Adrenal gland (tissue), 19 donors: ENCODE measurements at places on chromosomes 16 and 17.

DNA sequence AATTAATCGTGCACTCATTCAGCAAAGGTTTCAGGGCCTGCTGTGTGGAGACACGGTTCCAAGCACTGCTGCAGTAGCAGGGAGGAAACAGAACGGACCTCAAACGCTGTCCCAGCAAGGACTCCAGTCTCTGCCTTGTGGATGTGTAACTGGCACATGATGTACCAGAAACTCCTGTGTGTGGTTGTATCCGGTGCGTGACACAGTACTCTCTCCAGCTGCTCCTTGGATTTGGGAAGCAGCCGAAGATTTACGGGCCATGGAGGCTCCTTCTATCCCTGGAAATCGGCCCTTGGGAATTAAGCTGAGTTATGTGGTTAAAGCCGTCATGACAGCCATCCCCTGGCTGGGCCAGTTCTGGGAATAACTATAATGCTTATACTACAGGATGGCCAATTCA is 8.5 kb upstream of the ANKRD11 start:
- no peak for DNase-seq

DNA sequence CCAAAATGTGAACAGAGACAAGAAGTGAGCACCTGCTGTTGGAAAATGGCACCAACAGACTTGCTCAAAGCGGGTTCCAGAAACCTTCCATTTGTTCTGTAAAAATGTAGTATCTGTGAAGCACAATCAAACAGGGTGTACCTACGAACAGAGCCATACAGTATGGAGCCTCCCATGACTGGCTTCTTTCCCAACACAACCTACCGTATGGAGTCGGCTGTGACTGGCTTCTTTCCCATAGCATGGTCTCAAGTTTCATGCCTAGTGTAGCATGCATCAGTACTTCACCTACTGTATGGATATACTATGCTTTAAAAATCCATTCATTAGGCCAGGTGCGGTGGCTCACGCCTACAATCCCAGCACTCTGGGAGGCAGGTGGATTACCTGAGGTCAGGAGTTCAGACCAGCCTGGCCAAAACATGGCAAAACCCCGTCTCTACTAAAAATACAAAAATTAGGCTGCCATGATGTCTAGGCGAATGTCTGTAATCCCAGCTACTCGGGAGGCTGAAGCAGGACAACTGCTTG is 26.2 kb downstream of the YWHAE start:
- no peak for DNase-seq

GRCh38 chr17:60435244-60436167 is 13.2 kb downstream of the CHCT1 start:
- peak; percentile 91 for DNase-seq

DNA sequence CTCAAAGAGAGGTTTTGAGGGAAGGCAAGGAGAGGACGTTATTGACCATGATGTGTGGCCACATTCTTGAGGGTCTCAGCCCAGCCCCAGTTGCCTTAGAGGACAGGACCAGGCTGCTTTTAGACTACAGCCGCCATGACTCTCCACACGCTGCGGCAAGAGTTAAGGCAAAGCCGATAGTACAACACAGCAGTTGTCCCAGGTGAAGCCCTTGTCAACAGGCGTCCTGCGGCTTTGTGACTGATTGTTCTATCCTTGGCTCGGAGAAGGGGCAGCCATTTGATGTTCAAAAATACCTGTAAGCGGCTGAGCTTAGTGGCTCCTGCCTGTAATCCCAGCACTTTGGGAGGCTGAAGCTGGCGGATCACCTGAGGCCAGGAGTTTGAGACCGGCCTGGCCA is 28.8 kb downstream of the TMEM92 start:
- no peak for DNase-seq

DNA sequence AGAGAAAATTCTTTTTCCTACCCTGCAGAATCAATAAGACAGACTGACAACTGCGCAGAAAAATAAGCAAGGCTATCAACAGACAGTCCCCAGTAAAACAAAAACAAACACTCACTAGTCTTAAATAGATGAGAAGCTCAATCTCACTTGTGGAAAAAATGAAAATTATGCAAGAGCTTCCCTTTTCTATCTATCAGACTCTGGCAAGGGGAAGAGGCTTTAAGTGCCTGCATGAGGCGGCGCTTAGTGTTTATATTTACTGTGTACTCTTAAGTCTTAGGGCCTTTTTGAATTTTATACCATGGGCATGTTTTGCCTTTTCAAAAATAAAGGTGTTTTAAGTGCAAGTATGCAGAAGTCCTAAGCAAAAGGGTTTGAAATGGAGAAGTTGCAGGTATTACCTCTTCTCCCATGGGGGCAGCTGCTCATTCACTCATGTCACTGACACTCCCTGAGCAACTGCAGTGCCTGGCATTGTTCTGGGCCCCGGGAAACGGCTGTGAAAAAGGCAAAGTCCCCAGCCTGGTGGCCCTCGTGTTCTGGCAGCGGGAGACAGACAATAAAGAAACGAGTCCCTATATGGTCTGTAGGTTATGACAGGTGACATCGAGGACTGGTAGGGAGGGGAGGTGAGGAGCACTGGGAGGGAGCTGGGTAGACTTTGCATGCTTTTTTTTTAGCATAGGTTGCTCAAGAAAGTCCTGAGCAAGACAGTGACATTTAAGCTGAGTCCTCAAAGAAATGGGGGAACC is 35.2 kb downstream of the HSBP1 start:
- no peak for DNase-seq

- no peak for DNase-seq
Measured at GRCh38 chr17:64357191-64357981, 33.3 kb downstream of the PECAM1 start.

GRCh38 chr17:81210868-81211267 is 11.9 kb downstream of the CEP131 start:
- no peak for DNase-seq

GRCh38 chr16:86739808-86740207 is 161.5 kb downstream of the FOXL1 start:
- DNase-seq, result no peak

DNA sequence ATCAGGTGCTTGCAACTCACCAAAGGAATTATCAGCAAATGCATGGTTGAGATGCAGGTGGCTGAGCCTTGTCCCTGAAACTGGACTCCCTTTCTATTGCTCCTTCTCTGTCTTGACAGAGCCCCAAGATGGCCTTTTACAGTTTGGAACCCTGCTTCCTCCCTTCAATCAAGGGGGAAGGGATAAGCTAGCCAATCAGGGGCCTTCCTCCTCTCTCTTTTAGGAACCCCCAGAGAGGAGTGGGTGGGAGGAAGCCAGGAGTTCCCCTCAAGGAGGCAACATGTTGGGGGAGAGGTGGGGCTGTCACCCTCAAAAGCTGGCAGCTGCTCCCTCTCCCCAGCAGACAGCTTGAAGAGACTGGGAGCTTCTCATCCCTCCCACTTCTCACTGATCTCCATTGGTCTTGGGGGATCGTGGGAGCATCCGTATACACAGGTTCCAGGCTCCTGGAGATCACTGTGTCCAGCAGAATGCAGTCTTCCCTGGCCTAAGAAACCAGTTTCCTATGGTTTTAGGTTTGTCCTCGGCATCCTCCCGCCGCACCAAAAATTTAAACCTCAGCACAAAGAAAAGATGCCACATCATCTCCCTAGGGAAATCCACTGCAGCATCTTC is 7.2 kb downstream of the RASL10B start:
- no peak for DNase-seq

GRCh38 chr17:29573558-29573869 is 5.0 kb downstream of the TP53I13 start:
- DNase-seq, result peak; percentile 18

GRCh38 chr17:37608351-37609169 is 658 bp downstream of the SYNRG start:
- DNase-seq, result no peak

GRCh38 chr16:15708096-15708495 is 58.1 kb downstream of the NDE1 start:
- peak; percentile 10 for DNase-seq

DNA sequence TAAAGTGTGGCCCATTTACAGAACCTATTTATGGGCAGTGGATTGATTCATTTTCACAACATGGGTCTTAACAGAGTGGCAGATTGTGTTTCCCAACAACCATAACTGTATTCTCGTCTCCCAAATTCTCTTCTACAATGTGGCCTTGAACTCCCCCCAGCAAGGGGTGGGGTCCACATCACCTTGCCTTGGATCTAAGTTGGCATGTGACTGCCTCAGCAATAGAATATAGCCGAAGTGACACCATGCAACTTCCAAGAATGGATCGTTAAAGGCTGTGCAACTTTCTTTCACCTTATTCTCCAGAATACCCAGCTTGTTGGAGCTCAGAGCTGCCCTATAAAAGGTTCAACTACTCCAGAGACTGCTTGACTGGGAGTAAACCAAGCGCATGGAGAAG is 72.0 kb upstream of the CDH5 start:
- DNase-seq, result no peak

GRCh38 chr17:5919089-5919488 is 151.1 kb upstream of the WSCD1 start:
- DNase-seq, result no peak

DNA sequence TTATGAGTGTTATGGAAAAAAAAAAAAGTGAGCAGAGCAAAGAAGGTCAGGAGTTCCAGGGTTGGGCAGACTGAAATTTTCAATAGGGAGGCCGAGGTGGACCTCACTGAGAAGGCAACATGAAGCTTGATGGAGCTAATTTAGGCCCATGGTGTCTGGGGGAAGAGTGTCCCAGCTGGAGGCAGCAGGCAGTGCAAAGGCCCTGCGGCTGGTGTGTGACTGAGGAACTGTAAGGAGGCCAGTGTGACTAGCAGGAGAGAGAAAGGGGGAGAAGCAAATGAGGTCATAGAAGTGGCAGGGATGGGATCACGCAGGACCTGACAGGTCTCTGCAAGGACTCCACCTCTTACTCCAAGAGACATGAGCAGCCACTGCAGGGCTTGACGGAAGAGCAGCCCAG is 10.2 kb downstream of the ARHGEF15 start:
- DNase-seq, result no peak

- DNase-seq, result no peak
Measured at GRCh38 chr16:23700509-23700908, 12.5 kb downstream of the ERN2 start.

GRCh38 chr17:49089094-49089493 is 43.5 kb upstream of the B4GALNT2 start:
- no peak for DNase-seq

DNA sequence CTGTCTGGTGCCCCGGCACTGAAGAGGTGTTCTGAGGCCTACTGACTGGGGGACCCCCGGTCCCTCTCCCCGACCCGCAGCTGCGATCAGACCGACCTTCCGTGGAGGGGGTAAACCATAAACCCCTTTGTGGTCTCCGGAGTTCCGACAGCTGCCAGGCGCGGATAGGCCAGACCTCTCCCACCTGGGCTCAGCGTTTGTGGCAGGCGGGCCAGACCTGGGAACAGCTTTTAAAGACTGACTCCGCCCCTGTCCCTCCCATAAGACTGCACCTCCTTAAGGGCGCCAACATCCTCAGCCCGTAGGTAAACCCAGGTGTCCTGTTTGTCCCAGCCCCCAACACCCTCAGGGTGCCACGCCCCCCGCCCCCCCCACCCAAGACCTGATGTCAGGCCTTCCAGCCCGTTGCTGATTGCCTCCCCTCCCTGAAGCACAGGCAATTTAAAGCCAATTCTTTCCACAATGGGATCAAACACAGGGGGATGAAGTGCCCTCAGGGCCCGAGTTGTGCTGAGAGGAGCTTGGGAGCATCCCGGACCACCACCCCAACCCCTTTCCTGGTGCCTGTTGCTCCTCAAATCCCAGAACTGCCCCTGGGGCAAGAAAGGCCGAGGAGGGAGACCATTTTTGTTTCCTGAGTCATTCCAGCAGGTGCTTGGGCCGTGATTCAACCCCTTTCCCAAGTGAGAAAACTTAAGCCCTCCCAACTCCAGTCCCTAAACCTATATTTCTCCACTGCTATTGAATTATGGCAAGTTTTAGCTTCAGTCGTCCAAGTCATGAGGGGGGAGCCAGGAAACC is at the start of gene SOX15:
Gene SOX15 (minus strand): TSS at position 204 of the 801 bp plus-strand sequence. CDS start 418 bp downstream, outside the sequence.
- no peak for DNase-seq

DNA sequence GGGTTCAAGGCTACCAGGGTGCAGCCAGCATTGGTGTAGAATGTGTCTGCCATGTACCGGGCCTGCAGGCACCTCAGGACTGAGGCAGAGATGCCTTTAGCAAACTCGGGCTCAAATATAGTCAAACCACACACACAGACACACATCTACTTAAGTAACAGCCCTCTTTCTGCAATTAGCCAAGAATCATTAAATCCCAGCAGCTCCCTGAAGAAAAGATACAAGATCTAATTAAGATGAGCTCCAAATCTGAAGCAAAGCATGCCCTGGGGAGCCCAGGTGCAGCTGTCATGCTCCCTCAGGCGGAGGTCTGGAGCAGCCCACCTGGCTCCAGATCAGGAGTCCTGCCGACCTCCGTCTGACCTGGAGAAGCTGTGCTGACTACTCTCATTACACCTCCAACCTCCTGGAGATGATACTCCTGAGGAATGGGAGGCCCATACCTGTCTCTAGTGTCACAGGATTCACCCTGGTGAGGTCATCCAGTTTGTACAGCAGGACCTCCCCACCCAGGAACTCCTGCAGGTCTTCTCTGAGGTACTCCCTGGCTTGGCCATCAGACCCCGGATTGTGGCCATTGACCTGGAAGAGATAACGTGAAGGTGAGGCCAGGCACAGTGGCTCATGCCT is 6.9 kb downstream of the MYO19 start:
- DNase-seq, result no peak

DNA sequence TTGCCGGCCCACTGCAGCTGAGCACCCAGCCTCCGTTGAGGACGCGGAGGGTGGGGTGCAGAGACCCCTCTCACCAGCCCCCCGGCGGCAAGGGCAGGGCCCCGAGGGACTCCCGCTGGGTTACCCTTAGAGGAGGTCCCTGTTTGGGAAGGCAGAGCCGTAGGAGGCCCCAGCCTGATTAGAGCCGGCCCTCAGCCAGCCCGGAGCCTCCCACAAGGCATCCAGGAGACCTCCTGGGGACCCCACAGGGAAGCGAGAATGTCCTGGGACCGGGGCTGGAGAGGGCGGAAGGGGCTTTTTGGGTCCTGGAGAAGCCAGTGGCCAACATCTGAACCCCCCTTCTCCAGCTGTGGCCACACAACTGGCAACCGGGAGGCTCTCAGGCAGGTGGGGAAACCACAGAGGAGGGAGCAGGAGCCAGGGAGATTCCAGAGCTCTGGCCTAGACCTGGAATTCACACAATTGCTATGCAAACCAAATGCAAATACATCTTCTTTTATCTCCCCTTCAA is 21.7 kb upstream of the SP6 start:
- no peak for DNase-seq
